ENCODE measurements at places on chromosomes 6 and 20.
A peak's percentile ranks its signal among the peaks of the same experiment; 100 is the strongest.

DNA sequence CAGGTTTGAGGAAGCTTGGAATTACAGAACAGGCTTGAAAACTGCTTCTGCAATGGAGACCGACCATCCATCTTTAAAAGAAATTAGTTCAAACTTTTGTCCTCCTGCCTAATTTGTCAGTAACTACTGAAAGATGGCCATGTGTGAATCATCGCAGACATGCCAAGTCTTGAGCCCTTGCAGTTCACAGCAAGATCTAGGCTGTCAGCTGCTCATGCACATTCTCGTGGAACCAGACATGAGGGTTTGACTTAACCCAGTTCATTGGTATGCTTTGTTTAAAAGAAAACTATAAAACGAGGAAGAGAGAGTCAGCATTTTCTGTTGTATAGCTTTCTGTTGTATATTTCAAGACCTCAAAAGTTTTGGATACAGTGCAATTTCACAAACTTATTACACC is 74.0 kb upstream of the SAMD5 start:
- DNase-seq, result no peak

DNA sequence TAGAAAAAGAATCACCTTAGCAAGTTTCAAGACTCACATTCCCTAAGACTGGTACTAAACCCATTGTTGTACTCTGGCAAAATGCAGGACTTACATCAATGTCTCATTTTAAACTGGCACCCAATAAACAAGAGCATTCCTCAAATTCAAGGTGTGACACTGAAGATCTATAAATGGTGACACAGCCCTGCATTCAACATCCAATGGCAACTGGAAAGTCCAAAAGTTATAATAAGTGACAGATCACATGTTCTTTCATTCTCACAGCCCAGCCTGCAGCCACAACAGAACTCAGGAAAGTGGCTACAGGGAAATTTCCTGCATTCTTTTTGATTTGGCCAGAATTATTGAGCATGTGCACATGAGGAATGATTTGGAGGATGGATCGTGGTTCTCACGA is 57.5 kb downstream of the MBOAT1 start:
- peak; percentile 85 for DNase-seq

- DNase-seq, result no peak
Measured at GRCh38 chr20:47753576-47754387, 31.5 kb downstream of the SULF2 start.

DNA sequence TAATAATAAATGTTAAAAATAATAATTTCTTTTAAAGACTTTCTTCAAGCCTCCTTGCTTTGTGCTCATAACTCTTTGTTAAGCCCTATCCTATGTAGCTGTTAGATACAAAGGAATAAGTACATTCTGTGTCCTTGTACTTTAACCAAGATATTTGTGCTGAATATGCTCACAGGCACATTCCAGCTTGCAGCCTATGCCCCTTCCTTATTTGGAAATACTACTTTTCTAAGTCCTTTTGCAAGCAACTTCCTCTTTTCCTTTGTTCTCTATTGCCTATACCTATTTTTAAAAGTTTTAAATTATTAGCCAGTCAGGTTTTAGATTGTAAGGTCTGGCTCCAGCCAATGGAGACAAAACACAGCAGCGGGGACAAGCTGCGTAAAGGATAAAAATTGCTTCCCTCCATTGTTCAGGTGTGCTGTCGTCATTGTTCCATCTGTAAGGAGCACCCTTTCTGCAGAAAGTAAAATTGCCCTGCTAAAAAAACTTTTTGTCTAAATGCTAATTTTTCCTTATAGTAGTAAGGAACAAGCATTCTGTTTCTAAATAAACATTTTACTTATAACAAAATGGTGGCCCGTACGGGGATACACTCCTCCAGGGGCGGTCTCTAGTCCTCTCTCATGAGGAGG is 80.2 kb downstream of the SYTL3 start:
- DNase-seq, result no peak

- DNase-seq, result peak; percentile 94
Measured at GRCh38 chr20:59042796-59043631, 428 bp upstream of the PRELID3B start.

GRCh38 chr6:139640448-139640847 is 266.0 kb upstream of the CITED2 start:
- no peak for DNase-seq

GRCh38 chr6:156992020-156992804 is 215.0 kb downstream of the ARID1B start:
- no peak for DNase-seq

GRCh38 chr6:54717849-54718455 is 128.6 kb upstream of the FAM83B start:
- peak; percentile 65 for DNase-seq

DNA sequence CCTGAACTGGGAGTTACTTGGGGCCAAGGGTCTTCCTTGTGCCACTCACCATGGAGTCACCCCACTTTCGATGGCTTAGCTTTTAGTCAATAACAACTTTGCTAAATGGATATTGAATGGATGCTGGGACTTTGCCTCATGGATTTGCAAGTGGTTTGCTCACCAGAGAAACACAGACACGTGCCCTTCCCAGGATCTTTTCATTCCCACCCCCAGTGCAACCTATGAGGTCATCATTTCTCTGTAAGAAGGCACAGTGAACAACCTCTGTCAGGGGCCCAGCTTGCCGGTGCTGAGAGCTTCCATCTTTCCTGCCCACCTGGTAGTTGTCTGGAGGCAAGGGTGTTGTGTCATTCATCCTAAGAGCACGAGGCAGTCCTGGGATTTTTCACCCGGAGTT is 256.8 kb upstream of the PMEPA1 start:
- no peak for DNase-seq

DNA sequence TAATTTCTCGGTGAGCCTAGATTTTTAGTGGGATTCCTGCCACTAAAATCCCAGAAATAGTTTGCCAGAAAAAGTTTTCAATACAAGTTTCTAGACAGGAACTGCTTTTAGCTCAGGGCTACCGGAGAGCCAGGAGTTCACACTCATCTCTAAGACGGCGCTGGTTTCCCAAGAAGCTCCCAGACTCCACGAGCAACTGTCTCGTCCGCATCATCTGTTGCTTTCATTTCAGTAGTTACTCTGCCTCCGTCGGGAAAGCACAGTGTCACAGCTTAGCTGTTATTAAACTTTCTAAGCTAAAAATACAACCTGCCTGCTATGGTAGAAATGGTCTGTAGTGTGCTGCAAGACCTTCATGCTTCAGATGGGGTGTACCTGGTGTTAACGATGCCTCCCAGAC is 197.3 kb upstream of the SNX9 start:
- DNase-seq, result no peak

- no peak for DNase-seq
Measured at GRCh38 chr6:108302386-108302785, 7.5 kb downstream of the AFG1L start.

- no peak for DNase-seq
Measured at GRCh38 chr6:44805238-44805846, 417.8 kb downstream of the CDC5L start.

DNA sequence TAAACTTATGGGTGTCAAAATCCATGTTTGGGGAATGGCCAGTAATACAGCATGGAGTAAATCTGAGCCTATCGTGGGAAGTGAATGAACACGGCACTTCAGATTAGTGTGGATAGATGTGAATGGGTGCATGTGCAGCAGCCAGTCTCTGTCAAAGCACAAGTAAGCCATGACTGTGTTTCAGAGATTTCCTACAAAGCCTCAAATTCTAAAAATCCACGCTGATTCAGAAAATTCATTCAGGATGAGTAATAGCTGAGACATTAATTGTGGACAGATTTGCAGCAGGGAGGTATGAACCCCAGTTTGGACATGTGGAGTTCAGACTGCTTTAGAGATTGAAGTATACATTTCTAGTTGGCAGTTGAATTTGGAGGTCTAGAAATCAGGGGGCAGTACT is 115.1 kb downstream of the QKI start:
- DNase-seq, result peak; percentile 6

GRCh38 chr6:122753688-122754056 is 25.8 kb upstream of the FABP7 start:
- DNase-seq, result no peak

DNA sequence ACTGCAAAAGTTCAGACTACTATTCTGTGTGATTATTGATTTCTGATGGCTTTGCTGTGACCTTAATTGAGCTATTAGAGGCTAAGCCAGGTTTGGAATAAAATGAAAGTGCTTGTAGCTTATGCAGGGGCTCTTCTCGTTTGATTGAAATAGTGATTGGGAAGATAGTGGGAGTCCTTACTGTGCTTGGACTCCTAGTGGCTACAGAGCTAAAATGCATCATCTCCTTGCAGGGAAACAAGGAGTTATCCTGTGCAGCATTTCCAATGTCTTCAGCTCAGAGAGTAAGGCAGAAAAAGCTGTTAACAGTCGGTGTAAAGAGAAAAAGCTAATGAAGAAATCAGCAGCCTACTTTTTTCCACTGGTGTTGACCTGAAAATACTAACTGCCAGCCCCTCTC is 173.5 kb downstream of the SLC35F1 start:
- no peak for DNase-seq

- DNase-seq, result no peak
Measured at GRCh38 chr6:120198033-120198432, 848.5 kb upstream of the MAN1A1 start.

DNA sequence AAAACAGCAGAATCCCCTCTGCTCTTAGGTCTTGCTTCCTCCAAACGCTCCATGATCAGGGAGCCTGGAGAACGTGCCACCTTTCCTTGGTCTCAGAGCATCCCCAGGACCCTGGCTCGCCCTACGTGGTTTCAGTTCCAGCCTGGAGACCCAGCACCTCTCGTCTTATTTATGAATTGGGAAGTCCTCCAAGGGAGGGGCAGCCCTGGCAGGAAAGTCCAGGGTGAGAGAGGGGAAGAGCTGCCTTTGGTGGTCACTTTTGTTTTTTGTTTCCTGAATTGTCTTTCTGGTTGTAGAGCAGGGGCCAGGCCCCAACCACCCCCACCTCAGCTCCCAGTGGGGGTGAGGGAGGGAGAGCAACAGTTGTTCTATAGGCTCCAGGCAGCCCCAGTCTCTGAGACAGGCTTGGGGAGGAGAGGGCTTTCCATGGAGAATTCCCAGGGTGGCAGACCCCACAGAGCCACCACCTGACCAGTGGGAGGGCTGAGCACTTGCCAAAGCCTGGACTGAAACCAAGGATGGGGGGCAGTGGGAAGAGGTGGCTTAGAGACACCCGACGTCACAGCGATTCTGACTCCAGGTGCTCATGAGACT is 88.8 kb downstream of the PRND start:
- no peak for DNase-seq

GRCh38 chr20:8095648-8096572 is 36.2 kb upstream of the PLCB1 start:
- peak; percentile 76 for DNase-seq

DNA sequence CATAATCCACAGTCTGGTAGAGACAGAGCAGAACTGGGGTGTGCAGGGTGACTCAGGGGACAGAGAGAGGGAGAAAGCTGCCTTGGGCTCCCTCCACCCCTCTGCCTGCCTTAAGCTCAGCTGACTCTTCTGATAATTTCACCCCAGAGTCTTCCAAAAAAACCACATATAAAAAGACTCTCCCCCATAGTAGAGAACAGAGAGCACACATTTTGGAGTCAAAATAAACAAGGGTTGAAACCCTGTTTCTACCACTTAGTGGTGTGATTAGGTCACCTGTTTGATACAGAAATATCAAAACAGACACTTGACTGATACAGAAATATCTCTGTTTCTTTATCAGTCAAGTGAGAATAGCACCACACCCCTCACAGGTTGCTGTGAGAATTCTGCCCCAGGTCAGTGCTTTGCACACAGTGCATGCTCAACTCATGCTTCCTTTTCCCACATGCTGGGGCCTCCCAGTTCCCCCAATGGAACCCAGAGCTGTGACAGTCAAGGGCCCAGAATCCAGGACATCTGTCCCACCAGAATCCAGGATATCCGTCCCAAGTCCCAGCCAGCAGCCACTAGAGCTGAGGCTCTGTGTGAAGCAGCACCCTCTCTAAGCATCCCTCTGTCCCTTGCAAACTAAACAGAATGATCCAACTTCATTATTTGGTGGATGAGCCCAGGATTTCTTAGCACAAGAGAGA is 1.2 kb downstream of the TREML2 start:
- no peak for DNase-seq

- peak; percentile 13 for DNase-seq
Measured at GRCh38 chr20:6746901-6747609, 20.4 kb upstream of the BMP2 start.

- DNase-seq, result no peak
Measured at GRCh38 chr6:137762168-137763090, 104.6 kb upstream of the TNFAIP3 start.

DNA sequence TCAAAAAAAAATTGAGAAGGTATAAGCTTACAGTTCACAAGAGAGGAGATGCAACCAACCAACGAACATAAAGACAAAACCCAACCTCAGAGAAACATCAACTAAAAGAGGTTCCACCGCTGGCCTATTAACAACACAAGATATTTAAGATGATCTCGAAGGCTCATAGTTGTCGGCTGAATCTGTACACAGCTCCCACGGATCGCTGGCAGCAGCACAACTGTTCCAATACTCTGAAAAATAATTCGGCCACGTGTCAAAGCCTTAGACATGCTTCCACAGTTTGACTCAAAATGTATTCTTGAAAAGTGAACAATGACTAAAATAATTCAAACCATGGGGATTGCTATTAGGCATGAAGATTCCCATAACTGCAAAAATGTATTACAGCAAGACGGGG is 13.7 kb downstream of the EXOC2 start:
- no peak for DNase-seq

- DNase-seq, result no peak
Measured at GRCh38 chr6:13049666-13050254, 278.6 kb downstream of the TBC1D7 start.

GRCh38 chr20:20488388-20488787 is 120.5 kb downstream of the INSM1 start:
- no peak for DNase-seq
